ENCODE measurements at places on chromosomes 12 and 14.

DNA sequence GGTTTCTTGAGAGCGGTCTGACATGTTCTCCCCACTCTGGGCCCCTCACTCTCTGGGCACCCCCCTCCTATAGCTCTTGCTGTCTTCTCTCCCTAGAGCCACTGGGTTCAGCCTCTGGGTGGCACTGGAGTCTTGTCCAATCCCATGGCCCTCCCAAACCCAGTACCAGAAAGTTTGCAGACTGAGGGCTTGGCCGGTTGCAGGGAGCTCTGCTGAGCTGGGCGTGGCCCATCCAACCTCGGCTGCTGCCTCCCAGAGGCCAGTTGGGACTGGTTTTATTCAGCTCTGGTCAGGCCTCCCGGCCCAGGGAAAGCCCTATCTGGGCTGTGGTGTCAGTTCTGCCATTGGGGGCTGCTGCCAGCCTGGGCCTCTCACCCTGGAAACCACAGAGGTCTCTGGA, 37.9 kb downstream of the ISCA2 start:
- no peak for DNase-seq

GRCh38 chr12:91239481-91239880, 56.9 kb upstream of the DCN start:
- DNase-seq, result no peak

GRCh38 chr12:59634254-59634653, 38.4 kb downstream of the SLC16A7 start:
- no peak for DNase-seq

DNA sequence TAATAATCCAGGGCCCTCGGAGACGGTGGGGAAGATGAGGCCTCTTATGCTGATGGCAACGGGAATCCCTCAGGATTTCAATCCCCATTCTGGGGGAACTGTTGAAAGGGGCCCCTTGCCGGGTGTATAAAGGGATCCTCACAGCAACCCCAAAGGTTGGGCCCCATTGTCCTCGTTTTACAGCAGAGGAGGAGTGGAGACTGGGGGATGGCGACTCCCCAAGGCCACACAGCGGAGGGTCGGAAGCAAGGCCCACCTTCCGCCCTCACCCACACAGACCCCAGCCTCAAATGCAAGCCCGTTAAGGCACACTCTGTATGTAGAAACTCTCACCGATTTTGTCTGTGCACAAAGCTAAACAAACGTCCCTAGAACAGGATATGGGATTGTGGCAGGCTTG, 327.9 kb upstream of the DIO3 start:
- no peak for DNase-seq

DNA sequence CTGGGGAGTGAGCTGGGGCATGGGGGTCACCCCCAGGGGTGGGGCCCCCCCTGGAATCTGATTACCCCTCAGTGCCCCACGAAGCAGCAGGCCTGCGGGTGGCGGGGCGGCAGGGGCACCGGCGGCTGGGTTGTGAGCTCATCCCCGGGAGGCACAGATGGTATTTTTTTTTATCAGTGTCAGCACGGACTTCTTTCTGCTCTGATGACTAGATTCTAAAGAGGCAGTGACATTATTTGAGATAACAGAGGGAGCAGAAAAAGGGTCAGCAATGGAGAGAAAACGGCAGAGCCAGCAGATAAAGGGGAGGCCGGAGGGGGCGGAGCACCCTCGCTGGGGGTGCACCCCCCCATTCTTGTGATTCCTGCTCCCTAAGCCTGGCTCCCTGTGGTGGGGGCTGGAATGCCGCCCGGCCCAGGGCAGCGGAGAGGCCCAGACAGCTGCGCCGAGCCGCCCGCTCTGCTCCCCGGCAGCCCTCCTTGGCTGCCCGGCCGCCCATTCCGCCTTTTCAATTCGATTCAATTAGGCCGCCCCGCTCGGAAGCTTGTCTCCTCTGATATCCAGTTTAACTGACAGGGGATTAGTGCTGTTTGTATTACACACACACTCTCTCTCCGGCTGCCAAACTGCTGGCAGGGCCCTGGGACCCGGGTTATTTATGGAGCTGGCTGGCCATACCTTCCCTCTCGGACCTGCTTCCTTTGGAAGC, 32.9 kb downstream of the MVK start:
- no peak for DNase-seq

GRCh38 chr12:53004582-53004981, 1.7 kb upstream of the EIF4B start:
- no peak for DNase-seq

- DNase-seq, result no peak
Measured at GRCh38 chr14:32102152-32102787, 25.2 kb downstream of the ARHGAP5 start.

GRCh38 chr14:94970941-94971730, 186.2 kb downstream of the DICER1 start:
- DNase-seq, result no peak
